ENCODE measurements at places on chromosomes 3 and 15.

GRCh38 chr3:32420126-32421038 is 28.7 kb downstream of the CMTM7 start:
- no peak overlapping the region for H3K4me3 ChIP-seq
- no peaks in the 10 kb centered on the region for H3K27me3 ChIP-seq
- no peak for DNase-seq
- H3K36me3 ChIP-seq: no peaks in the 10 kb centered on the region
- peaks cover 69% of the 10 kb centered on the region for H3K4me1 ChIP-seq

DNA sequence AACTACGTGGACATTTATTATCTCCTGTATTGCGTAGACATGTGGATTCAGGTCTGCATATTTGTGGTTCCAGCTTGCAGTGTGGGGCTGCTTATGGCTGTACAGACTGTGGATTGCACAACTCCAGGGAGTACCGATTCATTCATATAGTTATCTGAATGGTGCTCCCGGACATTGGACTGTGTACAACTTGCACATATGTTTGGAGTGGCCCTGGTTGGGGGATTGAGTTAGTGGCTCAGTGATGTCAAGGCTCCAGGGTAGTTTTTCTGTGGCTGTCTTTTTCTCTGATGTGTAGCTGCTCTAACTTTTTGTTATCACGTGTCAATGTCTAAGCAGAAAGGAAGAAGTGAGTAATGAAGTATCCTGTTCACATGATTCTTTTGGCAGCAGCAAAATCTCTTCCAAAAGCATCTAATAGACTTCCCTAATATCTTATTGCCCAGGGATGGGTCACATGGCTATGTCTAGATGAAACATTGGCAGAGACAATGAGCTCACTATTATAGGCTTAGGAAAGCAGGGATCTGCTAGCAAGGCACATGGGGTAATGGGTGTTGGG is 15.8 kb downstream of the ST3GAL6 start:
- no peaks in the 10 kb centered on the region for H3K4me1 ChIP-seq
- no peak overlapping the region for H3K27ac ChIP-seq
- no peak for DNase-seq
- no peaks in the 10 kb centered on the region for H3K36me3 ChIP-seq

GRCh38 chr3:39937874-39938273 is 128.5 kb downstream of the MYRIP start:
- no peaks in the 10 kb centered on the region for H3K4me1 ChIP-seq
- no peaks in the 10 kb centered on the region for H3K27me3 ChIP-seq

GRCh38 chr3:138079901-138080300 is 35.5 kb downstream of the DZIP1L start:
- no peak overlapping the region for H3K4me3 ChIP-seq
- no peak for DNase-seq
- H3K4me1 ChIP-seq: no peaks in the 10 kb centered on the region
- no peaks in the 10 kb centered on the region for H3K27me3 ChIP-seq

- no peak overlapping the region for H3K27ac ChIP-seq
- DNase-seq: no peak
- peaks cover 30% of the 10 kb centered on the region for H3K27me3 ChIP-seq
- H3K36me3 ChIP-seq: no peaks in the 10 kb centered on the region
- H3K4me1 ChIP-seq: no peaks in the 10 kb centered on the region
Measured at GRCh38 chr15:26771578-26772153, 1.2 kb downstream of the GABRB3 start.

Data from CD4-positive, alpha-beta T cell (primary cell).